ENCODE measurements at places on chromosomes 16 and 17. TPM values are rescaled to one million over a fixed set of nuclear protein-coding genes. Genes with fewer than 3 reads are reported as not detected.

SMIM22 gene
- total RNA-seq, result not detected

DNA sequence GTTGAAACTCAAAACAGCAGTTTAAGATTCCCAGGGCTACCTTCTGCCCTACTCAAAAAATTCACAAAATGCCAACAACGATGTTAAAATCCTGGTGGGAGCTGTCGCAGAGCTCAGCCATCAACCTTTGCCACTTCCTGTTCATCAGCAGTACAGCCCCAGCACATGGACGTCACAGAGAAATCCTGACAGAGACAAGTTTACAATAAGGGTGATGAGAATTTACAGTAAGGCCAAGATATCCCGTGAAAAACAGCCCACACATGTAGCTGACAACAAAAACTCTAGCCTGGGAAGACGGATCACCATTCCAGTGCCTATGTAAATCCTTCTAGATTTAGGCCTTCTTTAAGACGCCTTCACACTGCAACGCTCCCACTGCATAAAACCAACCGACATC, 18.8 kb downstream of the USP22 start:
- DNase-seq, result no peak

DNA sequence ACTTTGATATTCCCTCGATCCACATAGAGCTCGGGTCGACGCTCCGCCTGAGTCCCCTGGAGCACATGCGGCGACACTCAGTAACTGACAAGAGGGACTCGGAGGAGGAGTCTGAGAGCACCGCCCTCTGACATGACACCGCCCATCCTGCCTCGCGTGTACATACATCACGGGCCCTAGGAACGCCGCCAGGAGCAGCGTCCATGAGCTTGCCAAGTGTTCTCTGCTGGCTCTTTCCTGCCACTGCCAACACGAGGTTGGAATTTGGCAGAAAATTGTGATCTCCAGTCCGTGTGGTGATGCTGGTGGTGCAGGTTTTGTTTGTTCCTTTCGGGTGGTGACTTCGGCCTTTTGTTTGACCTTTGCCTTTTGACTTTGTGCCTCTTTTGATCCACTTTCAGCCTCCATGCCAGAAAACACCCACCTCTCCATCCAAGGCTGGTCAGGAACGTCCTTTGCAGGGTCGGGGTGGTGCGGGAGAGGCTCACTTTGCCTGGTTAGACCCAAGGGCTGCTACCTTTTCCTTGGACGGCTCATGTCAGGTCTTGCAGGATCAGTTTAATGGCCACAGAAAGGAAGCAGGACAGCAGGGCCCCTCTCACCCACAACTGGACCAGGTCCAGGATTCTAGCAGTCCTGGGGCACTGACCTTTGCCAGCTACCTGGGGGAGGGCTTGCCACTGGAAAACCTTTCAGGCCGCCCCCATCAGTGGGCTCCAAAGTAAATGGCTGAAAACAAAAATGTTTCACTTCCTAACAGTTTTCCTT, 27.6 kb downstream of the ELAC2 start:
- no peak for DNase-seq

- peak; percentile 74 for DNase-seq
Observed at GRCh38 chr17:740240-741017, 8.0 kb downstream of the TLCD3A start.

DPEP3 gene
- total RNA-seq, result 0.19 TPM

DNA sequence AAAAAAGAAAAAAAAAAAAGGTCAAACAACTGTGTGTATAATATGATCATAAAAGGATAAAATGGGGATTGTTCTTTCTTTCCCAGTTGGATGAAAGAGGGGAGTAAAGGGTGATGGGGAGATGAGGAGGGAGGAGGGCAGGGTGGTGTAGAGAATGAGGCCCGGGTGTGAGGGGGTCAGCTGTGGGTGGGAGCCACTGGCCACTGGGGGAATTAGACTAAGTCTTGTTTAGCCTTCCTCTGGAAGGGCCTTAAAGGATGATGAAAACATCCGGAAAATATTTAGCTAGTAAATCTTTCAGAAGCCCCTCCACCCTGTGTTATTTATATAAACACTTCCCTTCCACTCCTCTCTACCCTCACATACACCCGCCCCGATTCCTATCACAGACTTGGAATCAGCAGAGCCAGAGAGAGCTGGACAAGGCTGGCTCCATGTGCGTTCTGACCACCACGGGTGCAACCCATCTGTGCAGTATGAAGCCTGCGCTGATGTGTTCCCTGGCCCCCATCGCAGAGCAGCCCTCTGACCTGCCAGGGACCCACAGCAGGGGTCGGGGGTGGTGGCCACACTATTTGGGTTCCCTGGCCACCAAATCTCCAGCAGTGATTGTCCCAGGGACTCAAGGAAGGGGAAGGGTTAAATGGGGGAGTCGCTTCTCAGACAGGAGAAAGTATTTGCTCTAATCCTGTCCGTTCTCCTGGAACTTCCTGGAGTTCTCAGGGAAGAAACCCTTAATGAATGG, 72.7 kb downstream of the GAS7 start:
- DNase-seq, result no peak

BRD7 gene
- 96.7 TPM for total RNA-seq

- DNase-seq, result no peak
Observed at GRCh38 chr16:25006504-25007056, 8.6 kb downstream of the ARHGAP17 start.

DNA sequence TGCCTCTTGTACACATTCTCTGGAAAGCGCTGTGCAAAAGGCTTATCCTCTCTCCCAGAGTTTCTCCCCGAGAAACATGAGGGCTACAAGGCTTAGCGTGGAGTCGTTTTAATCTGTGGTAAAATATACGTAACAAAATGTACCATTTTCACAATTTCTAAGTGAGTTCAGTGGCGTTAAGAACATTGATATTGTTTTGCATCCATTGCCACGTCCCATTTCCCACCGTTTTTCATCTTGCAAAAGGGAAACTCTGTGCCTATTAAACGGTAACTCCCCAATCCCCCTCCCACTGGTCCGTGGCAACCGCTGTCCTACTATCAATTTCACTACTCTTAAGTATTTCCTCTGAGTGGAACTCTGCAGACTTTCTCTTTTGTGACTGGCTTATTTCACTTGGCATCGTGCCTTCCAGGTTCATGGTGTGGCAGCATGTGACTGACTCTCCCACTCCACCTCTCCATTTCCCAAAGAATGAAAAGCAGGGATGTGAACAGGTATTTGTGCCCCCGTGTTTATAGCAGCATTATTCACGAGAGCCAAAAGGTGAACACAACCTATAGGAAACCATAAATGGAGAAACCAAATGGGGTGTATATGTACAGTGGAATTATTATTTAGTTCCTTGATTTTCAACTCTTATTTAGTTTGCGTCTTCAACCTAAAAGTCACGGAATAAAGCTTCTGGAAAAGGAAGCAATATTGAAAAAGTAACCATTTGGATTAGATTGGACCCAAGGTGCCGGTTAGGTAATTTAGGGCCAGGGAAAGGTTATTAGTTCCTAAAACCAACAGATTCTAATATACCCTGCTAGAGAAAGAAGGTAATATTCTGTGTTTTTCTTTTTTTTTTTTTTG, 1.1 kb upstream of the USP32 start:
- peak; percentile 65 for DNase-seq

GRCh38 chr17:78738698-78739097, 43.4 kb downstream of the CYTH1 start:
- DNase-seq, result no peak

DNA sequence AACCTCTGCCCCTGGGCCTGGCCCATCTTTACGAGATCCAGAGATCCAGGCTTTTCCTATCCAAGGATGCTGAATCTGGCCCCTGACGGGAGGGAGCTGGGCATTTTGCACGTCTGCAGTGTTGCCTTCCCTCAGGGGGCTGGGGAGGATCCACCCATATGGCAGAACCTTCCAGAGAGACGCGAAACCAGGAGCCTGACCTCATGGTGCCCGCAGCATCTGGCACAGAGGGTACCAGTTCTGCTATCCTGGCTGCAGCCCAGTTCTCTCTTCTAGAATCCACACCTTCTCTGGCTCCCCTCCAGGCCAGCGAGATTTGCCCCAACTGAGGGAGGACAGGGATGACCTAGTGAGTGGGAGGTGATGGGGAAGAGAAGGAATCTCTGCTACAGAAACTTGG, 20.5 kb upstream of the ZNF652 start:
- no peak for DNase-seq

- DNase-seq, result no peak
Observed at GRCh38 chr17:49819138-49819537, 28.7 kb downstream of the TAC4 start.

DNA sequence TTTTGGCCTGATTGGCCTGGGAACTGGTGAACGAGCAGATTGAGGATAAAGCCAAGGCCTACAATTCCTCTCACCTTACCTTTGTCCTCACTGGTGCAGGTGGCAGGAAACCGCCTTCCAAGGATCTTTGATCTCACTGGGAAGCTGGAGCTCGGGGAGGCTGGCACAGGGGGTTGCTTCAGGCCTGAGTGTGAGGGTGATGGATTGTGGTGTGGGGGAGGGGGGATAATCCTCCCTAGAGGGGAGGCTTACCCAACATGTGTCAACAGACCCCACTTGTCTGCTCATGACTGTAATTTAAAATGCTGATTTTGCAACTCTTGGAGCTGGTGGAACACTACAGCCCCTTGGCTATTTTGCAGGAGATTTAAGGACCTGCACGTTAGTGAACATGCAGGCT, 4.5 kb upstream of the RMI2 start:
- no peak for DNase-seq

GRCh38 chr16:48126801-48127644, 28.8 kb downstream of the ABCC12 start:
- DNase-seq, result peak; percentile 10

GRCh38 chr17:77722366-77722765, 236.1 kb upstream of the TNRC6C start:
- no peak for DNase-seq

DNA sequence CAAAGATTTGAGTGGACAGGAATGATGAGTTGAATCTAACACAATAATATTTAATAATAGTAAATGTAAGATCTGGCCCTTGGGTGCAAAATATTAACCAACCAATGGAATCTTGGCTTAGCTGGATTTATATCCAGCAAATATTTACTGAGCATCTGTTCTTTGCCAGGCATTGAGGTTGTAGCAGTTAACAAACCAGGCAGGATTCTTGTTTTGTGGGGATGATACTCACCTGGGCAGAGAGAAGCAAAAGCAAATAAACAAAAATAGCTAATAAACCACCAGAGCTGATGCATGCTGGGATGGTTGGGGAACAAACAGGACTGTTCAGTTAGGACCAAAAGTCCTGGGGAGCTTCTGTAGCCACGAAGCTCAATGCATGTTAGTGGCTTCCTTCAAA, 84.1 kb upstream of the CDH13 start:
- DNase-seq, result no peak

RGS9 gene
- 1.2 TPM for total RNA-seq

GRCh38 chr17:60792250-60792898, 114.7 kb downstream of the BCAS3 start:
- no peak for DNase-seq

GRCh38 chr16:3157229-3158025, 22.6 kb downstream of the ZNF213 start:
- DNase-seq, result peak; percentile 78

- DNase-seq, result no peak
Observed at GRCh38 chr17:7437369-7437863, 1.9 kb upstream of the FGF11 start.

DNA sequence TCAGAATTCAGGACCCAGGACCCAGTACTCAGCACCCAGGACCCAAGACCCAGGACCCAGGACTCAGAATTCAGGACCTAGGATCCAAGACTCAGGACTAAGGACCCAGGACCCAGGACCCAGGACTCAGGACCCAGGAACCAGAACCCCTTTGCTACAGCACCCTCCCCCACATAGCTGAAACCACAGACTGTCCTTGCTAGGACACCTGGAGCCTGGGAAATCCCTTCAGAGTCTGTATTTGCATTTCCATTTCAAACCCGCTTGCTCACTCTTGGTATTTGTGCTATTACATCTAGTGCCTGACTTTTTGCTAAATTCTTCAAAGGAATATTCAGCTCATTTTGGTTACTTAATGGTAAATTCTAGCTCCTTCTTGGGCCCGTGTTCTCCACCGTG, 275.8 kb upstream of the MAF start:
- no peak for DNase-seq

GRCh38 chr16:31700530-31701388, 172.8 kb upstream of the ZNF267 start:
- peak; percentile 93 for DNase-seq

DNA sequence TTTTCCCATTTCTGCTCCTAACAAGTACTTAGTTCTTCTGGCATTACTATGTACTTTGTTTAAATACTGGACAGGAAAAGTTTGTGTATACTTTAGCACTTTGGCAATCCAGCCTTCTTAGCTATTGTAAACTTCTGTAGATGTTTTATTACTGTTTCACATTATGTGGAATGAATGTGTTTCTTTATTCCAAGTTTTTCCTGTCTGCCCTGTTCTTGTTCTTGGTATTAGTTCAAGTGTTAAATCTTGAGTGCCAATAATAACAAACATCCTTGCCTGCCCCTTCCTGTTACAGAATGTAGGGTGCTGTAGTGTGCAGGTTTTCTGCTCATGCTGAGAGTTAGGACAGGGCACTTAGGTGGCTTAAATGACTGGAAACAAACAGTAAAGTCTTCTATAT, 7.3 kb upstream of the CAPNS2 start:
- DNase-seq, result no peak

MIEN1 gene
- total RNA-seq, result 35.2 TPM

ZKSCAN2 gene
- total RNA-seq, result 5.0 TPM

Measured in activated naive CD4-positive, alpha-beta T cell treated with anti-CD3 and anti-CD28 coated beads for 36 hours (primary cell).